Stimulated activated CD8-positive, alpha-beta memory T cell treated with anti-CD3 and anti-CD28 coated beads, Interleukin-12 subunit alpha, Interleukin-12 subunit beta, amount 100 ng/mL, for 1 hour (primary cell): ENCODE measurements at places on chromosomes 1 and 21.

- DNase-seq, result no peak
Measured at GRCh38 chr1:159845751-159846629, 16.5 kb downstream of the VSIG8 start.

- no peak for DNase-seq
Measured at GRCh38 chr21:45555251-45555556, 13.0 kb upstream of the SLC19A1 start.

DNA sequence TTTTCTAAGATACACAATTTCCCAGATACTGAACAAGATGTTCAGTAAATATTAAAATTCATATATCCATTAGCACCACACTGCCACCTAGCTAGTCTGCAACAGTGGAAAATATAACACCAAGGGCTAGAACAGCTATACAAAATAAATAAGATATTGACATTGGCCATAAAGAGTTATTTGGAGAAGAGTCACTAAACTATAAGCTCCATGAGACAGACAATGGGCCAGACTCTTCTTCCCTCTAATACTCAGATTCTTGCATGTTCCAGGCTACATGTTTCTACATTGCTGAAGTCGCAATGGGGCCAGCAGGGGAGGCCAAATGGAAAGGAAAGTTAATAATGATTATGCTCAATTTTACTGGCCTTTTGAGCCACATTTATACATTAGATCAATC is 21.5 kb downstream of the SPATA6 start:
- no peak for DNase-seq

GRCh38 chr1:36446271-36446670 is 4.0 kb downstream of the OSCP1 start:
- no peak for DNase-seq

DNA sequence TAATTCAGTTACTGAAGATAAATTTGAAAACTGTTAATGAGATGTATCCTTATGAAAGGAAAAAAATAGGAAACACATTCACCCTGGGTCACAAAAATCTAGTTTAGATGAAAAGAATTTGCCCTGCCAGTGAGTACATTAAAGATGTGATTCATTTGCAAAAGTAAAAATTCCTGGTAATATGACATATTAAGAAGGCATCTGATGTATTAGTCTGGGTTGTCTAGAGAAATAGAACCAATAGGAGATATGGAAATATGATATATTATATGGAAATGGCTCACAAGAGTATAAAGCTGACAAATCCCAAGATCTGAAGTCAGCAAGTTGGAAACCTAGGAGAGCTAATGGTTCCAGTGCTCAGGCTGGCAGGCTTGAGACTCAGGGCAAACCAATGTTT is 153.8 kb downstream of the MRPL39 start:
- DNase-seq, result no peak

DNA sequence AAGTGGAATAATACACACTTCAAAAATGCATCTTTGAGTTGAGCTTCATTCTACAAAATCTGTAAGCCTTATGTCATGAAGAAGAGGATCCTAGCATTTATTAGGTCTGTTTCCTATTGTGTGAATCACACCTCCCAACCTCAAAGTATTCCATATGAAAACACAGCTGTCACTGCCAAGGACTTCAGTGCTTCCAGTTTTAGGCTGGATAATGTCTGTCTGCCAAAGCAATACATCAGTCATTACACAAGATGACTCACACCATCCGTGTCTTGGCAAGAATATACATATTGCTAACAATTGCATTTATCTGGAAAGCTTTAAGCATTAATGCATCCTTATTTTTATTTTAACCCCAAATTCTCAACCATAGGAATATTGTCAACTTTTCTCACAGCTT is 125.7 kb upstream of the TMPRSS15 start:
- no peak for DNase-seq

DNA sequence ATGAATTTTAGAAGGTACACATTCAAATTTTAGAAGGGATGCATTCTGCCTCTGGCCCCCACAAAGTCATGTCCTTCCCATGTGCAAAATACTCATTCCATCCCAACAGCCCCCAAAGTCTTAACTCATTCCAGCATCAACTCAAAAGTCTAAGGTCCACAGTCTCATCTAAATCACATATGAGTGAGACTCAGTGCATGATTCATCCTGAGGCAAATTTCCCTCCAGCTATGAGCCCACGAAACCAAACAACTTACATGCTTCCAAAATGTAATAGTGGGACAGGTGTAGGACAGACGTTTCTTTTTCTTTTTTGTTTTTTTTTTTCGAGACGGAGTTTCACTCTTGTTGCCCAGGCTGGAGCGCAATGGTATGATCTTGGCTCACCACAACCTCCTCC is 12.5 kb upstream of the WNT2B start:
- DNase-seq, result no peak

DNA sequence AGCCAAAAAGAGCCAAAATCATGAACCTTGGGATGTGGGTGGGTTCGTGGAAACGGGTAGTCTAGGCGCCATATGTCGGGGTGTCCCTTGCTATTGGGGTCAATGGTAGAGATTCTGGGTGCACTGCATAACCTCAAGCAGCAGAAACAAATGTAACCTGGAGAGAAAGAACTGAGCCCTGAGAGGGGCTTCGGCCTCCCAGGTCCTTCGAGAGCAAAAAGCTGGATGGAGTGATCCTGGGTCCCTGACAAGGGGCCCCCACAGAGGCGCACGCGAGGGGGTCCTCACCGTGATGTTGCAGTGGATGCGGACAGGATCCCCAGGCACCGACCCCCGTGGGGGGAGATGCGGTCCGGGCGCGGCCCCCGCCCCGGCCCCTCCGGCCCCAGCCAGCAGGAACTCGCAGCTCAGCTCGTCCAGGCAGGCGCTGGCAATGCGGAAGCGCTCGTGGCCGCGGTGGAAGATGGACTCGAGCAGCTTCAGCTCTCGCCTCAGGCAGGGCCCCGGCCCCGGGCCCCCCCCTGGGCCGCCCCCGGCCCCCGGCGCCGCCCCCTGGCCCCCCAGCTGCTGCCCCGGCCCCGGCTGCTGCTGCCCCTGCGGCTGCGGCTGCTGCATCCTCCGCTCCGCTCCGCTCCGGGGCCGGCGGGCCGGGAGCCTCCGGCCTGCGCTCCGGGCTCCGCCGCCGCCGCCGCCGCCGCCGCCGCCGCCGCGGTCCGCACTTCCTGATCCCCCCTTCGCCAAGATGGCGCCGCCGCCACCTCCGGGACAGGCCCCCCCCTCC is at the start of gene UBE2Q1:
Gene UBE2Q1 (minus strand): TSS at position 724 of the 781 bp plus-strand sequence. CDS start 109 bp downstream, at position 615.
- peak; percentile 15 for DNase-seq

GRCh38 chr21:35520856-35521255 is 471.8 kb upstream of the RUNX1 start:
- DNase-seq, result no peak

DNA sequence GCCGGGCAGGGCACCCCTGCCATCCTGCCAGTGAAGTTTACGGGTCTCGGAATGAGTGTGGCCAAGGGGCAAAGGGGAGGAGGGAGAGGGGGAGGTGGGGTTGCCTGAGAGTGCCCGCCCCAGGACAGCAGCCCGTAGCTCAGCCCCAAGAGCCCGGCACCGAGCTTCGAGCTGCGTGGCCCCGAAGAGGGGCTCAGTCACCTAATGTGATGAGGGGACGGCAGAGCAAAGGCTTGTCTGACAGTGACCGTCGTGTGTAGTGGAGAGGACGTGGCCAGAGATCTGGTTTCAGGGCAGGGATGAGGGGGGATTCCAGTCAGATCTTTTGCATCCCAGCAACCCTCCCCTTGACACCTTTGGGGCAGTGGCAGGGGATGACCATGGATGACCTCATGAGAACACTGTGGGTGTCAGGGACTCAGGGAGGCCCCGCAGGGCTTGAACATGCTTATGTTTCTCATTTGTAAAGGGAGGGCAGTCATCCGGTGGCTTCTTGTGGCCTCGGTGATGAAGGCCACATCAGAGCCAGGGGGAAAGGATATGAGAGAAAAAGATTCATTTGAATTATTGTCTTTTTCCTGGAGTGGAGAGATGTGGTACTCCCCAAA is 1.1 kb upstream of the TRPM2 start:
- DNase-seq, result no peak

DNA sequence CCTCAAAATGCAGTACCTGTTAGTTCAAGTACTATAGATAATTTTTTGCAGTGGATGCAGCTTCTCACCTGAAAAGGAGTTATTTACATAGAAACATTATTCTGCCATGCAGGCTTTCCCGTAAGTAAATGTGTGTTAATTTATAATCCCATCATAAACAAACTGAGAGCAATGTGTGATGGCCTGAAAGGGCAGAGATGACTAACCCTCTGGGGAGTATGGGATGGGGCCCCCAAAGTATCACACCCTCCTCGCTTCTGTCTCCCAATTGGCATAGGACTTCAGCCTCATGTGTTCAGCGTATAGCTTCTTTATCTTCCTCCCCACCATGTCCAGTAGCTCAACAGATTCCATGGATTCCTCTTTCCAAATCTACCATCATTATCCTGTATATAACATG is 7.6 kb downstream of the HMGCL start:
- DNase-seq, result no peak

DNA sequence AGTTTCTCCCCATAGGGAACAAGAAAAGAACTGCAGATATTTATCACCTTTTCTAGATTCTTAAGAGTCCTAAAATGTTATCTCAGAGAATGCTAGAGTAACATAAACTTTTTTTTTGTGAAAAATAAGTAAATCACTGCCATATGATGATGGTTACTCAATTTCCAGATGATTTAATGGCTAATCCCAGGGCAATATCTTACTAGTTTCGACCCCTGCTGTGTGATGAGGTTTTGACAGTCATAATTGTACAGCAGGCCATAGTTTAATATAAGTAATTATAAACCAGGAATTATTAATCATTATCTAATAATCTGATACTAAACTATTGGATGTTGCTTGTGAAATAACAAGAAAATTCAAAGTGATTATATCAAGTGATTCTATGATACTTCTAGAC is 210.6 kb downstream of the HLX start:
- no peak for DNase-seq

DNA sequence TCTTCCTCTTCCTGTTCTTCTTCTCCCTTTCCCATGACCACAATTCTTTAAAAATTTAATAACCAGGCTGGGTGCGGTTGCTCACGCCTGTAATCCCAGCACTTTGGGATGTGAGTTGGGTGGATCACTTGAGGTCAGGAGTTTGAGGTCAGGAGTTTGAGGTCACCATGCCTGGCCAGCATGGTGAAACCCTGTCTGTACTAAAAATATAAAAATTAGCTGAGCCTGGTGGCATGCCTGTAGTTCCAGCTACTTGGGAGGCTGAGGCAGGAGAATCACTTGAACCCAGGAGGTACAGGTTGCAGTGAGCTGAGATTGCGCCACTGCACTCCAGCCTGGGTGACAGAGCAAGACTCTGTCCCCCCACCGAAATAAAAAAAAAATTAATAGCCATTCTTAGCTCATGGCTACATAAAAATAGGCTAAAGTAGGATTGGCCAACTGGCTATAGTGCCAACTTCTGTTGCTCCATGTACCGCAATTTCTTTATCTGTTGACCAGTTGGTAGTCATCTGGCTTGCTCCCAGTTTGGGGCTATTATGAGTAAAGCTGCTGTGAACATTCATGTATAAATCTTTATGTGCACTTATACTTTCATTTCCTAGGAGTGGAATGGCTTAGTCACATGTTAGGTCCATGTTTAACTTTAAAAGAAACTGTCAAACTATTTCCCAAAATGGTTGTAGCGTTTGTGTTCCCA is 136.3 kb downstream of the PEX14 start:
- DNase-seq, result no peak

DNA sequence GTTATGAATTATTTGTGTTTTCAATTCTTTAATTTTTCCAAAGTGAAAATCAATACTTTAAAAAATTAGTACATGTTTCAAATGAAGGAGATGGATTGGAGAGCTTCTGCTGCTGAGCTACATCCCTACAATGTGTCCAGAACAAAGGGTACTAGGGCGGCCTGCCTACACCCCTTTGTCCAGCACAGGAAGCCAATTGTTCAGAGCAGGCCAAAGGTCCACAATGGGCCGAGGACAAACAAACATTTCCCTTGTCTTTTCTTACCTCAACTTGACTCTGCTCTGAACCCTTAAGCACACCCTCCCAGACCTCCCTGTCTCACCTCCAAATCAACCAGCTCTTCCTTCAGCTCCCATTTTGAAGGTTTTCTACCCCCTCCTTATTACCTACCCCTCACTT is 39.4 kb upstream of the CAMK1G start:
- DNase-seq, result no peak

- no peak for DNase-seq
Measured at GRCh38 chr1:52288286-52288685, 77.7 kb downstream of the CC2D1B start.

DNA sequence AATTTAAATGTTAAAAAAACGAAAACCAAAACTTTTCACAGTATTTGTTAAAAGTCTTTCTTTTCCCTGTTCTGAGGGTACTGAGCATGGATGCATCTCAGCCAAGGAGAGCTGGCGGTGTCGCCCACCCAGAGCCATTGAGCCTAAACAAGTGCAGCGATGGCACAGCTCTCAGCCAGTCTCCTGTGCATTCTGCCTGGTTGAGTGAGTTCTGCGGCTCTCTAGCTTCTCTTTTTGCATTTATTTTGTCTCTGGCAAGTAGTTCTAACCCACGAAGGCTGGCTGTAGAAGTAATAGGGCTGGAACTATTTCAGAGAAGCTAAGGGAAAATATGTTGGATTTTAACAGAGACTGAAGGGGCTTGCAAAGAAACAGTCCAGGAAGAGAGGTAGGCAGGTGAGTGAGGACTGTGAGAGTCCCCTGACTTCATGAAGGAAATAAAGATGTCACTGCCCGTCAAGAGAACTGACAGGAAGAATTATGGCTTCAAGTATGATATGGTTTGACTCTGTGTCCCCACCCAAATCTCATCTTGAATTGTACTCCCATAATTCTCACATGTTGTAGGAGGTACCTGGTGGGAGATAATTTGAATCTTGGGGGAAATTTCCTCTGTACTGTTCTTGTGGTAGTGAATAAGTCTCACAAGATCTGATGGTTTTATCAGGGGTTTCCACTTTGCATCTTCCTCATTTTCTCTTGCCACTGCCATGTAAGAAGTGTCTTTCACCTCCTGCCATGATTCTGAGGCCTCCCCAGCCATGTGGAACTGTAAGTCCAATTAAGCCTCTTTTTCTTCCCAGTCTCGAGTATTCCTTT is 35.7 kb upstream of the LIN9 start:
- DNase-seq, result no peak

- DNase-seq, result no peak
Measured at GRCh38 chr1:12692967-12693782, 22.7 kb upstream of the AADACL3 start.

- DNase-seq, result no peak
Measured at GRCh38 chr1:244963231-244963826, 99.0 kb upstream of the HNRNPU start.

- DNase-seq, result no peak
Measured at GRCh38 chr1:228321435-228321834, 85.2 kb downstream of the TRIM11 start.

DNA sequence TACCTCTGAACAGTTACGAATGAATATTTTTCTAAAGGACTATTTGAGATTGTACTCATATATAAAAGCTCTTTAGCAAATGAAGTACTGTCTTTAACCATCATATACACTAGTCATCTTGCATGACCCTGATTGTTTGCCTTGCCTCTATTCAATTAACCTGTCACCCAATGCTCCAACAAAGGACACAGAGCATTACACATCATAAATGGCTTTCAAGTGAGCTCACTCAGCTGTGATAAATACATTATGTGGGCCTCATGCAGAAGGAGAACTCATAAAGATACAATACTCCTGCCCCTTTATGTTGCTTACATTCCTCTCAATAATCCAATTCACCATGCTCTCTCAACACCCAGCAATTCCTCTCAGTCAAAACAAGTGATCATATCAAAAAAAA is 993.0 kb upstream of the PRMT6 start:
- no peak for DNase-seq

- DNase-seq, result no peak
Measured at GRCh38 chr1:204460346-204460745, 34.3 kb downstream of the PIK3C2B start.
